ENCODE measurements at places on chromosomes 7 and 10. TPM values are rescaled to one million over a fixed set of nuclear protein-coding genes. Genes with fewer than 3 reads are reported as not detected.
A peak's percentile ranks its signal among the peaks of the same experiment; 100 is the strongest.

Gene LBX1
- total RNA-seq, result 12.6 TPM

Gene ALOX5
- total RNA-seq, result 1.5 TPM

Gene SFMBT2
- 1.1 TPM for total RNA-seq

Gene PRKRIP1
- 6.1 TPM for total RNA-seq

Gene PRSS58
- not detected for total RNA-seq

Gene SYT15
- total RNA-seq, result 0.39 TPM

Gene CALHM2
- 19.2 TPM for total RNA-seq

Gene TBC1D12
- 7.4 TPM for total RNA-seq

Gene ATG9B
- total RNA-seq, result 0.31 TPM

Gene CFAP58
- 0.36 TPM for total RNA-seq

Gene ARL5B
- 6.4 TPM for total RNA-seq

Gene ELAPOR2
- total RNA-seq, result 2.3 TPM

Gene ZNF365
- not detected for total RNA-seq

DNA sequence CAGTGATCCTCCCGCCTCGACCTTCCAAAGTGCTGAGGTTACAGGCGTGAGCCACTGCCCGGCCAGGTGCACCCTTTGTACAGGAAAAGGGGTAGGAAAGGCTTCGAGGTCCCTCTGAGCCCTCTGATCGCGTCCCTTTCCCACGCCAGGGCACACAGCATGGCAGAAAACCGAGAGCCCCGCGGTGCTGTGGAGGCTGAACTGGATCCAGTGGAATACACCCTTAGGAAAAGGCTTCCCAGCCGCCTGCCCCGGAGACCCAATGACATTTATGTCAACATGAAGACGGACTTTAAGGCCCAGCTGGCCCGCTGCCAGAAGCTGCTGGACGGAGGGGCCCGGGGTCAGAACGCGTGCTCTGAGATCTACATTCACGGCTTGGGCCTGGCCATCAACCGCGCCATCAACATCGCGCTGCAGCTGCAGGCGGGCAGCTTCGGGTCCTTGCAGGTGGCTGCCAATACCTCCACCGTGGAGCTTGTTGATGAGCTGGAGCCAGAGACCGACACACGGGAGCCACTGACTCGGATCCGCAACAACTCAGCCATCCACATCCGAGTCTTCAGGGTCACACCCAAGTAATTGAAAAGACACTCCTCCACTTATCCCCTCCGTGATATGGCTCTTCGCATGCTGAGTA, 871 bp downstream of the POP7 start:
- DNase-seq, result no peak

- no peak for DNase-seq
Observed at GRCh38 chr10:3671386-3671955, 113.5 kb downstream of the KLF6 start.

DNA sequence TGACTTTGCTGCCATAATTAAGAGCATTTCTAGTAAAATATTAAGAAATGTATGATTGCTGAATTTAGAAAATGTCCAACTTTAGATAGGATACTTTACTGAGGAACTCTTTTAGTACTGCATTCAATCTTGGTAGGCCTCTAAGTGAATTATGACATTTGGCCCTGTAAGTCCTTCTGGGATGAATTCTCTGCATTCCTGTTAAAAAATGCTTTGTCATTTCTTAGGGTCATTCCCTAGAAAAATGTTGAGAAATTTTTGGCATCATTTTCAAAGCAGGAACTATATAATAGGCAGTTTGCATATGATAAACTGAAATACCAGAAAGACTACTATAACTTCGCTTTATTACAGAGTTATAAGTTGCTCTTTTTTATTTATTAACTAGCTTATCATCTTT, 69.3 kb upstream of the PRR15 start:
- DNase-seq, result no peak

DNA sequence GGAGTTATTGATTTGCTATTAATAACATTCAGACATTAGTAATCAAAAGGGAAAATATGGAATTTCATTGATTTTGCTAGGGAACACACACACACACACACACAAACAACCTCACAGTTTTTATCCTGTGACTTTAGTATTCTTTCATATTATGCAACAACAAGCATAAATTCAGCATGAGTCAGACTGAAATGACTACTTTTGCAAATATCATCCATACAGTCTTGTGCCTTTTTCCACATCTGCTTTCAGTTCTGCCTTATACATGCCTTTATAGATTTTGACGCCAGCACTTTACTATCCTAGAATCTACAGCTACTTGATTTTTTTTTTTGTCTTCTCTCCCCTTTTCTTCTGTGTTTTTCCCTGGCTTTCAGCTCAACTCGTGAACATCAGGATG, 975.8 kb upstream of the LRRTM3 start:
- DNase-seq, result no peak

DNA sequence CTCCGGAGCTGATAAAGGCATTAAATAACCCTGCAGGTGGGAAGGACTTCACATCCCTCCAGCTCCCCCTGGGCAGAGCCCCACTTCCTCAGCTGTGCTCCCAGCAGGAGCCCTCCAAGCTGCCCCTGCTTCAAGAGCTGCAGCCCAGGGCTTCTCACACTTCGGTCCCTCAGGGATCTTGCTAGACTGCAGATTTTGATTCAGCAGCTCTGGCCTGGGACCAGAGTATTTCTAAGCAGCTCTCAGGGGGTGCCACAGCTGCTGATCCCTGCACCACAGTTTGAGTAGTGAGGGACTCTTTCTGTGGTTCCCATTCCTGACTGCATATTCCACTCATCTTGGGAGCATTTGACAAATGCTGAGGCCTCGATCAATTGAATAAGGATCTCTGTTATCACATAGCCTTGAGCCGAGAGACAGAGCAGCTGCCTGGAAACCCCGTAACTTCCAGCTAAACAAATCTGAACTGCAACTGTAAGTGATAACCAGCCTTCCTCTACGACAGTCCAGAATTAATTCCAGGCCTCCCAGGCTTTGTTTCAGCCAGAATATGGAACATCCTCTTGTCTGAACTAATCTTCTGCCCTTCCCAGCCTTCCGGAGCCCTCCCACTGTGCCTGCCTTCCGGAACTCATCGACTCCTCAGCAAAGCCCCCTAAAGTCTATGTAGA, 161.4 kb downstream of the CCDC3 start:
- DNase-seq, result no peak

- no peak for DNase-seq
Observed at GRCh38 chr7:63029207-63029522, 969.5 kb upstream of the ZNF722 start.

GRCh38 chr7:32047075-32047474, 23.1 kb downstream of the PDE1C start:
- no peak for DNase-seq

DNA sequence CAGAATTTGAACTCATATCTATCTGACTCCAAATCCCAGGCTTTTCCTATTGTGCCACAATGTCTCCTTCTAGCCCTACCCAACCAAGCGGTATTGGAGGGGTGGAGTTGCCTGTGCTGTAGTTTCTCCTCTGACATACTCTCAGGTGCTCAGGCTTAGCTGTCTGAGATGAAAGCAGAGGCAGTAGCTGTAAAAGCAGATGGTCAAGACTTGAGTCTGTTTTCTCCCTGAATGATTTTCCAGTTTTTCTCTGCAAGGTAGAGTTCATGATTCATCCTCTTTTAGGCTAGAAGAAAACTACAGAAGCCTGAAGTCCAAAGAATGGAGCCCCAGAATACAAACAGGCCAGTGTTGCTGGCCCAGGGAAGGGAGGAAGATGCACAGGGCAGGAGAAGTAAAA, 130.0 kb downstream of the PDE1C start:
- DNase-seq, result no peak

- no peak for DNase-seq
Observed at GRCh38 chr7:68311958-68312357, 1286.3 kb upstream of the AUTS2 start.

DNA sequence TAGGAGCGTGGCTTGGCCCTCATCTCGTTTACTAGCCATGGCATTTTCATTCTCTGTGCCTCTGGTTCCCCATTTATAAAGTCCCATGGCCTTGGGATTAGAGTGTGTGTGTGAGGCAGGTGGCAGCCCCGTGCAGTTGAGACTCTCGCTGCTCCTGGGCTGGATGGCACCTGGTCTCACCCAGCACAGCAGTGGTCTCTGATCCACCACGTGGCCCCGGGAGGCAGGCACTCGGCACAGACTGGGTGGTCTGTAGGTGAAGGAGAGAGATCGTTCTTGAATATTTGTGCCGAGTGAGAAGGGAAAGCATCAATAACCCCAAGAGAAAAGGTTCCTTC, 50.4 kb downstream of the CALML3 start:
- no peak for DNase-seq

- no peak for DNase-seq
Observed at GRCh38 chr10:2966134-2966533, 101.2 kb upstream of the PFKP start.

DNA sequence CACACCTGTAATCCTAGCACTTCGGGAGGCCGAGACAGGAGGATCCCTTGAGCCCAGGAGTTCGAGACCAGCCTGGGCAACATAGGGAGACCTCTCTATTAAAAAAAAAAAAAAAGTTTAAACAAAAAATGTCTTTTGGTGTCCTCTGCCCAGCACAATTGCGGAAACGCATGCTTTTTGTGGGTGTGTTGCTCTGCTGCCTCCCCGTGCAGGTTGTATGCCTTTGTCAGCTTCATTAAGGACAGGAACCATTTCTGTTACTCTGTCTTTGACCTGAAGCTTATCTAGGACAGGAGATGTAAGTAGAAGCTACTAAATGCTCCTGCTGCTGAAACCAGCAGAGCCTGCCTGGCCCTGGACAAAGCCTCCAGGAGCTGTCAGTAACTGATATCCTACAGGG, 21.3 kb upstream of the ANKRD2 start:
- DNase-seq, result no peak

GRCh38 chr7:137304165-137304564, 39.4 kb downstream of the PTN start:
- DNase-seq, result no peak

DNA sequence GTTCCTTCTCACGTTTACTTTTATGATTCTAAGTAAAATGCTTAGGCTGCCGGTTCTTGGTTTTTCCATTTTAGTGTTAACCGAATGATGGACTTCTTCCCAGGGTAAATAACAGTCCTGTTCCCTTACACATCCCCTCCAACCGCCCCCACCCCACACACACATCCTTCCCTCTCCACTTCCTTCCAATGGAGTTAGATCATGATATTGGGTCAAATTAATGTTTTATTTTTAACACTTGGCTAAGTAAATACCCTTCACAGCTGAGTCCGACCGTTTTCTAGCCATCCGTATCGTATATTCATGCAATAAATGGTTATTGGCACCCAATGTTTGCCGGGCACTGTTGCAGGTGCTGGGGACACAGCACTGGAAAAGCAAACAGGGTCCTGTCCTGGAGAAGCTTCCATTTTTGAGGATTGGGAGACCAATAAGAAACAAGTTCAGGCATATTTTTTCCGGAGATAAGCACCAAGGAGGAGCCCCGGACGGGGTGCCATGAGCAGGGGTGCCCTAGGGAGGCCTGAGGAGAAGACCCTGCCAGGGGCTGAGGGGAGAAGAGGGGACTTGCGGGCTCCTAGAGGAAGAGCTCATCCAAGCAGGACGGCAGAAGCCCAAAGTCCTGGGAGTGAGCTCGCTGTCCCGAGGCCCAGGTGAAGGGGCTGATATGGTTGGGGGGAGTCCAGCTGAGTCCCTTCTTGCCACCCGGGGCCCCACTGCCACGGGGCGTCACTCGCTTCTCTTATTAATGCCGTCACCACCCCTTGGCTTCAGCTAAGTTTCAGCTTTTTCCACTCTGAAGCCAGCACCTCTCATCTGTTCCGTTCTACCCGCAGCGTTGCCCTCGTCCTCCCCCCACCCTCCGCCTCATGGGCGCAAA, 126.0 kb upstream of the RET start:
- DNase-seq, result no peak

GRCh38 chr10:30842894-30843293, 188.8 kb downstream of the ZNF438 start:
- DNase-seq, result peak; percentile 59

GRCh38 chr10:29620112-29620690, 14.6 kb downstream of the SVIL start:
- no peak for DNase-seq

DNA sequence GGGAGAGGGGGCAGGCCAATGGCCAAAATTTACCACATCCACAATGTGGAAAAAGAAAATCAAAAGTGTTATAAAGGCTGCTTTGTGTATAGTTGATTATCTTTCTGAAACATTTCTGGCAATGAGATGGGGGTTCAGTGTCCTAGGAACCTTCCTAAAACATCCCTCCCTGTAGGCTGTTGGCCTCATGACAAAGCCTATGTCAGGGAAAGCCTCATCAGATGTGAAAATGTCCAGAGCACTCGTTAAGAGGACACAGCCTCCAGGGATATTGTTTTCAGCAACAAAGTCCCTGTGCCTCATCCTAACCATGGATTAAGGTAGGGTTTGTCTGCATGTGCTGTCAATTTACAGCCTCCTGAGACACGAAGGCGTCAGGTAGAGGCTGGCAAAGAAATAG, 17.0 kb downstream of the SUN3 start:
- no peak for DNase-seq

DNA sequence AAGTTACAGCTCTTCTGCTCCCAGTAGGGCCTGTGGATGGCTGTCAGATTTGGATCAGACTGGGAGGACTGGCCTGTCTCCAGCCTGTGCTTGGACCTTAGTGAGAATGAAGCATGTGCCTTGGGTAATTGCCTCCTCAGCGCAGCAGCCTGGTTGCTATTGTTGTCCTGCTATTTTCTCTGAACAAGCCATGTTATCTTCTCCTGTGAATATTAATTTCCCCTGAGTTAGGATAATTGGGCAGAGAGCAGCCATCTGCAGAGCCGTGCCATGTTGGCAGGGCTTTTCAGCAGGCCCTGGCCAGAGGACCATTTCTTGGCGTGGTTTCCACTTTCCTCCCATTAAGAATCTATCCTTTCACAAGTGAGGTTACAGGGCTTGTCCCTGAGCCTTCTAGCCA, 497.3 kb downstream of the SORCS3 start:
- DNase-seq, result no peak

- DNase-seq, result no peak
Observed at GRCh38 chr10:60369547-60369930, 20.1 kb downstream of the ANK3 start.

DNA sequence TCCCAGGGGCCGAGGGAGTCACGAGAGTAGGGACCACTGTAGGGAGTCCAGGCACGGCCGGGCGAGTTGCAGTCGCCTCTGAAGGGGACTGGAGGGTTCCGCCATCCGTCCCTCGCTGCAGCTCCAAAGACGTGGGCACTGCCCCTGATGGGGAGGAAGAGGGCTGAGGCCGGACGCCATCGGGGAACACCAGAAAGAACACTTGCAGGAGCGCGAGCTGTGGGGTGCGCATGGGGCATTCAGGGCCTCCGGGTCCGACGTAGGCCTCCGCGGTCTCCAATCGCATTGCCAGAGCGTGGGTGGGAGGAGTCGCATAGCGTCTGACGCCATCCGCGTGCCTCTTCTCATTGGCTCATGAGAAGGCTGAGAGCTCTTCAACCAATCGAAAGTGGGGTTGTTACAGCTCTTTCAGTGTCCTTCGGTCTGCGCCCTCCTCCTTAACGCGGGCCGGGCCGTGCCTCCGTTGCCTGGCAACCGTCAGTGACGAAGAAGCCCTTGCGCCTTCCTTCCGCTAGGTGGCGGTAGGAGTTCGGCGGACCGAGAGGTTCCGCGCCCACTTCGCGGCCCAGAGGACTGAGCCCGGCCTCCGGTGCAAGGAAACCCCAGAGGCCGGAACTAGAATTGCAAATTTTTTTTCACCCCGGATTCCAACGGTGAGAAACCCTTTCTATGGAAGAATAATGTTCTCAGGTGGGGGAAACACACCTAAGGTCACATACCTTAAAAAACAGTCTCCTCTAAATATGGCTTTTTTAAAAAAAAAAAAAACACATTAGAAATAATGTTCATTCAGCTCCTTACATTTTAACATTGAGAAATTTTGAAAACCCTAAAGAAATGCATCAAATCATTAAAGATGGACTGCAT, at the start of gene TCTN3:
TCTN3 (minus strand) TSS at position 260 of the 867 bp plus-strand sequence; CDS start at position 232, 28 bp downstream.
- DNase-seq, result peak; percentile 97

Data from gastrocnemius medialis (tissue), 4 donors.